ENCODE measurements at places on chromosomes 2 and 18.

GRCh38 chr18:25604196-25604893 lies 252.4 kb upstream of the ZNF521 start:
- no peak for DNase-seq

GRCh38 chr2:119405151-119405550 lies 26.5 kb upstream of the TMEM37 start:
- no peak for DNase-seq

DNA sequence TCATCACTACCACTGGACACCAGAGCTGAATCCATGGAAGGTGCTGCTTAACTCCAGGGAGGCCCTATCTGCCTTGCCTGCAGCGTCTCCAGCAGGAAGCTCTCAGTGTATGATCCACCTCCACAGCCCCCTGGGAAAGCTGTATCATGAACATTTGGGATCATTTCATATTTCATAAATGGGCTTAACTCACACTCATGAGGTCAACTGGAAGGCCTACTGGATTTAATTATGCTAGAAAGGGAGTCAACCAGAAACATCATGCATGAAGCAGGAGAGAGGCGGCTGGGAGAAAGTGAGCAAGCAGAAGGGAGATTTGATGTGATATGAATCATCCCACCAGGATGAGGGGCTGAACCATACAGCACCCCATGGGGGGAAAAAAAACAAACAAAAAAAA lies 537.7 kb downstream of the TNS1 start:
- no peak for DNase-seq

- no peak for DNase-seq
Measured at GRCh38 chr2:144659731-144660275, 139.9 kb upstream of the ZEB2 start.

DNA sequence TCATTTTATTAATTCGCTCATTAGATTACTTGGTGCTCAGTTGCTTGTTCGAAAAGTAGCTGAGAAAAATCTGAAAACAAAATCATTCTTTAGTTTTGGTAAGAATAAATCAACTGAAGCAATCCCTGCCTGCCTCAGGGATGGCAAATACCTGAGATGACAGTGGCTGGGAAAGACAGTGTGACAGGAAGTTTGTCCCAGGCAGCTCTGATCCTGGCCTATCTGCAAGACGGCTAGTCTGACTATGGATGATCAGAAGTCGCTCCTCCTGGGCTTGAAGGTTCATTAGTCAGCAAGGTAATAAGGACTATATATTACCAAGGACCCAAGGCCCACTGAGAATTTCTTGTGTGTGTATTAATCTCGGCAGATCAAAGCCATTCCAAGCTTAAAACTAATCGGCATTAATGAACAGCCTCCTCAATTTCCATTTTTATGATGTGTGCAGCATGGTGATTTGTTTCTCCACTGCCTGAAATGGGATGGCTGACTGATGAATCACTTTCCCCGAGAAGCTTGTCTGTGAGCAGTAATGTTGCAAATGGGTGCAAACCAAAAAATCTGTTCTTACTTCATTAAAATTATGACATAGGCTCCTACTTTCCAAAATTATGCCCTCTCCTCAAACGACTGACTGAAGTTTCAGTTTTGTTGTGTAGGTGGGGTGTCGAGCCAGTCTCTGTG lies 199.9 kb downstream of the ACTR3 start:
- no peak for DNase-seq

GRCh38 chr18:67402543-67402942 lies 114.0 kb downstream of the DSEL start:
- no peak for DNase-seq

- no peak for DNase-seq
Measured at GRCh38 chr2:236545814-236546480, 23.7 kb upstream of the ACKR3 start.

GRCh38 chr18:48558248-48558647 lies 19.4 kb downstream of the CTIF start:
- DNase-seq: no peak

- DNase-seq: no peak
Measured at GRCh38 chr2:205734436-205735037, 52.2 kb downstream of the NRP2 start.

DNA sequence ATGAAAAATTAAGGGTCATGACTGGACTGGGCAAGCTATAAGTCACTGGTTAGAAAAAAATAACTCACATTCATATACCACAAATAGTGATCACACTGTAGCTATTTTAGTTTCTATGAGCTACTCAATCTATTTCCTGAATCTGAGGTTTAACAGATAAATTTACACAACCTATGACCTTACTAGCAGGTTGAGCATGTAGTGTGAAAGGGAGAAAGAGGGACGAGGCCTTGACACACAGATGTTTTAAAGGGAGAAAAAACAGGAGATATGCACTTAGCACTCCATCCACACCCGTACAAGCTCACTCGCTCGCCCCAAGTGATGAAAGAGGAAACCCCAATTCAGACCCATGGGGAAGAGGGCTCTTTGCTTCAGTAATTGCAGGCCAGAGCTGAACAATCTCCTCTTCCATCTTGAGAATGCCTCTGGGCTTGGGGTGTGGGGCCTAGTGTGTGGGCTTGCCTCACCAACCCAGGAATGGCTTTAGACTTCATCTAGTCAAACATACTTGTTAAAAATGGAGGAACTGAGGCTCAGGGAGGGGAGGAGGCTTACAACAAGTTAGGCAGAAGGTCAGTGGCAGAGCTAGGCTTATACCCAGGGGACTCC lies 10.7 kb downstream of the CYRIA start:
- DNase-seq: no peak

- DNase-seq: no peak
Measured at GRCh38 chr2:126953483-126953882, 54.8 kb downstream of the TEX51 start.

DNA sequence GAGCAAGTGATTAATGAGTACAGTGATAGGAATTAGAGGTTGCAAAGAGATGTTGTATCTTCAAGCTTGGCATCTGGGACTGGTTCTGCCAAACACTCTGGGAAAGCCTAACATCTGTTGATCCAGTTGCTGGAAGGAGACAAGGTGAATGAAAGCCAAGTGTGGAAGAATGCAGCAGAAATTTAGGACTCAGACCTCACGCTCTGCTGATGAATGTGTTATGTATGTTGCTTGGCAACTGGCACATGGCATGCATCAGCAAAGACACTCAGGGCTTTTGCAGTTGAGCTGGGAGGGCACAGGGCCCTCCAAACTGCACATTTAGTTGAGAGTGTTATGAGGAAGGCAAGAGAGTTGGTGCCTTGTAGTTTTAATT lies 105.5 kb downstream of the COLEC12 start:
- no peak for DNase-seq

GRCh38 chr2:186603286-186603685 lies 13.4 kb downstream of the ITGAV start:
- no peak for DNase-seq

DNA sequence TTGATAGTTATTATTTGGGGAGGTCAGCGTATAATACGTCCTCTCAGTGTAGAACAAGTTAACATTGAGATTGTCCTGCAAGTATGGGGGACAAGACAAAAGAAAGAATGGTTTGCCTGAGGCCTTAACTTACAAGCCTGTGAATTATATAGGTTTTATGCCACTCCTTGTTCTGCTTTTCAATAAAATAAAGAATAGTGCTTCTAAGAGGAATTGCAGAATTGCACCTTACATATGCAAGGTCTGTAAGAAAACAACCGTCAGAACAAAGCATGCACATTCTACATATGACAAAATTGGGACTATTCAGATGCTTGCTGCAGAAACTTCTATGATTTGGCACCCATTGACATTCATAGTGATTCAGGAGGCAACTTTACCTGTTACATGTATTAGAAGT lies 785.0 kb downstream of the NR4A2 start:
- DNase-seq: no peak

- DNase-seq: no peak
Measured at GRCh38 chr18:23864624-23865023, 149.9 kb upstream of the TTC39C start.

DNA sequence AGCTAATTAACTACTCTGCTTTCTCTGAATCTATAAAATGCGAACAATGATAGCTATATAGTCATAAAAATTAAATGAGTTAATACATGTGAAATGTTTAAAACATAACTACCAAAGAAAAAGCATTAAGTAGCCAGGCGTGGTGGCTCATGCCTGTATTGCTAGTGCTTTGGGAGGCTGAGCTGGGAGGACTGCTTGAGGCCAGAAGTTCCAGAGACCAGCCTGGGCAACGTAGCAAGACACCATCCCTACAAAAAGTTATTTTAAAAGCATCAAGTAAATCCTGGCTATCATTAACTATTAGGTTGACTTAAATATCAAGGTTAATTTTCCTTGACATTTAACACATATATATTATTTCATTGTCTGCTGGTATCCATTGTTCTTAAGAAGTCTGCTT lies 152.4 kb downstream of the NBAS start:
- no peak for DNase-seq

GRCh38 chr2:9994462-9994861 lies 43.0 kb downstream of the GRHL1 start:
- no peak for DNase-seq

GRCh38 chr18:58054041-58054781 lies 10.2 kb downstream of the NEDD4L start:
- DNase-seq: no peak

All from C1 segment of cervical spinal cord (tissue), 14 donors.